ENCODE measurements at places on chromosomes 12 and 14. TPM values are rescaled to one million over a fixed set of nuclear protein-coding genes. Genes with fewer than 3 reads are reported as not detected.

B4GALNT1 gene
- 2.9 TPM for total RNA-seq

MYL2 gene
- not detected for total RNA-seq

NELL2 gene
- 67.0 TPM for total RNA-seq

- no peak overlapping the region for H3K27ac ChIP-seq
- no peaks in the 10 kb centered on the region for H3K4me1 ChIP-seq
- peaks cover 4% of the 10 kb centered on the region for H3K36me3 ChIP-seq
- no peaks in the 10 kb centered on the region for H3K27me3 ChIP-seq
These were observed 12.6 kb downstream of the NEDD1 start for GRCh38 chr12:96919510-96920210.

DNA sequence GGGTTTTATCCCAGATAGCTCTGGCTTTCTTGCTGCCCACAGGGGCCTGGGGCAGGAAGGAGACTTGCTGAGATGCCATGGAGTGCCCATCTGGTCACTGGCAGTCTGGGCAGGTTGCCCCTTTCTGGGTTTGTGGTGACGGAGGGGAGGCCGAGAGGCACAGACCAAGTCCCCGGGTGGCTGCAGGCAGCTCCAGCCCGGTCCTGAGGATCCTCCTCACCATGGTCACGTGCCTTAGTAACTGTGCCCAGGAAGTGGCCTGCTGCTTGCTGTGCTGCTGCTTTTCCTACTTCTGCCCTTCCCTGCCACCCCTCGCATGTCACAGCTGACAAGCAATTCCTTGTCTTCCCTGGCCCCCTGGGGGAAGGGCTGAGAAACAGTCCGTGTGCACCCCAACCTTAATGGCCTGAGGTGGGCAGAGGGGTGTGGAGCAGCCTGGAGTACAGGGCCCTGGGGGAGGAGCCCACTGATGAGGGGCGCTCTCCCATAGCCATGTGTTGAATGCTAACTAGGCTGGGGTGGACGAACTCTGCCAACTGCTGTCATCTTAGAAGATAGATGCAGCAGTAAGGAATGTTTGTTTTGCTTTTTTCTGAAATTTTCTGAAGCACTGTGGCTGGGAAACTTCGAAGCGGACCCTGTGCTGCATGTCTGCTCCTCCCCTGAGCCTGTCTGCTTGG is 54.9 kb upstream of the SRSF5 start:
- no peaks in the 10 kb centered on the region for H3K27me3 ChIP-seq
- peaks cover 19% of the 10 kb centered on the region for H3K4me1 ChIP-seq
- DNase-seq, result no peak
- no peak overlapping the region for H3K4me3 ChIP-seq
- peaks cover 26% of the 10 kb centered on the region for H3K36me3 ChIP-seq

- no peak overlapping the region for H3K27ac ChIP-seq
- peaks cover 10% of the 10 kb centered on the region for H3K4me1 ChIP-seq
- H3K36me3 ChIP-seq, result peaks cover 39% of the 10 kb centered on the region
- H3K4me3 ChIP-seq, result no peak overlapping the region
- no peak for DNase-seq
These were observed 34.4 kb downstream of the RAD52 start for GRCh38 chr12:915090-915489.

DNA sequence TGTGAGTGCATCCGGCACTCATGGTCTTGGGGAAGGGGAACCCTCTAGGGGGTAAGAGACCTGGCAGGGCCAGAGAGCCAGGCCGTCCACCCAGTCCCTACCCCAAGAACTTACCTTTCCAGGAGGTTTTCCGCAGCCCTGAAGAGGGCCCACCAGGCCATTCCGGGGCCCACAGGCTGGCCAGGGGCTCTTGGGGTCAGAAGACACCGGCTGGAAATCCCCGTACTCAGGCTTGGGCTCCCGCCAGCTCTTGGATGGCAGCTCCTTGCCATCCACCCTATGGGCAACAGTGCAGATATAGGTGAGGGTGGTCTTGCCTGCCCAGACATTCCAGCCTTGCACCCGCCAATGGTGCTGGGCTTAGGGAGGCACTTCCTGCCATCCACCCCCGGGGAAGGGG is 34.6 kb downstream of the NCKAP5L start:
- H3K36me3 ChIP-seq, result no peaks in the 10 kb centered on the region
- no peaks in the 10 kb centered on the region for H3K27me3 ChIP-seq
- no peak for DNase-seq
- no peak overlapping the region for H3K27ac ChIP-seq
- no peak overlapping the region for H3K4me3 ChIP-seq
- no peaks in the 10 kb centered on the region for H3K4me1 ChIP-seq

DNA sequence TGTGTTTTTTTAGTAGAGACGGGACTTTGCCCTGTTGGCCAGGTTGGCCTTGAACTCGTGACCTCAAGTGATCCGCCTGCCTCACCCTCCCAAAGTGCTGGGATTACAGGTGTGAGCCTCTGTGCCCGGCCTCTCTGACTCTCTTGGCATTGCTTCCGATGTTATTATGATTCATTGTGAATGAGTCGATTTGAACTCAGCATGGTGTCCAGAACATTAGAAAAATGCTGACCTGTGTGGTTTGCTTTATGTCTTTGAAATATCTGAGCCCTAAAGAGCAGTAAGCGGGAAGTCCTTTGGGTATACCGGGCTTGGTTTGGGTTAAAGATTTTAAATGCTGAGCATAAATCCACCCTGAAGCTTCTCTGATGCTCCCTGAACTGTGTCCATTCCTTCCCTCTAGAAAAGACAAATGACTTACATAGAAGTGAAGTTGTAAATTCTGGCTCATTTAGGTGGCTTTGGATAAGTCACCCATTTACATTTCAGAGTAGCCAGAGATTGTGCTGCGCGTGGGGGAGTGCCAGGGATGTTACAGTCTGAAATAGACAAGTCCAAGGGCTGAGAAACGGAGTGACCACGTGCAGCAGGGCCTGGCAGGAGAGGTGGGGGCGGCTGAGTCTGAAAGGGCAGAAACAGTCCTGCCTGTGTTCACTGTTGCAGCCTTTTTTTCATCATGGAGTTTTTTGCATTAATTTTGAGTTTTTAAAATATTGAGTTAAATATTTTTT is 39.6 kb downstream of the SLC15A4 start:
- peaks cover 8% of the 10 kb centered on the region for H3K4me1 ChIP-seq
- H3K4me3 ChIP-seq, result no peak overlapping the region
- no peaks in the 10 kb centered on the region for H3K36me3 ChIP-seq
- H3K27me3 ChIP-seq, result no peaks in the 10 kb centered on the region
- no peak overlapping the region for H3K27ac ChIP-seq

DNA sequence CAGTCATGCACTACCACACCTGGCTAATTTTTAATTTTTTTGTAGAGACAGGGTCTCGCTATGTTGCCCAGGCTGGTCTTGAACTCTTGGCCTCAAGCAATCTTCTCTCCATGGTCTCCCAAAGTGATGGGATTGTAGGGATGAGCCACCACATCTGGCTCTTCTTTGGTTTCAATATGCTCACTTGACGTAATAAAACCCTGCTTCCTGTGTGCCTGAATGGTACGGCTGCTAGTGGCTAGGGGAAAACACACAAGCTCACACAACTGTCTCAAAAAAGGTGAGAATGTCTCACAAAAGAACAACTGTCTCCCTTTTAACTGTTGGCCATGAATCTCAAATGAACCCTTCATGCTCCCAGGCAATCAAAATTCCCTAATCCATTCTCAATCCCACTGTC is 15.0 kb downstream of the C1S start:
- H3K27me3 ChIP-seq, result no peaks in the 10 kb centered on the region
- H3K27ac ChIP-seq, result no peak overlapping the region
- H3K36me3 ChIP-seq, result no peaks in the 10 kb centered on the region
- H3K4me3 ChIP-seq, result no peak overlapping the region
- no peak for DNase-seq

KSR2 gene
- total RNA-seq, result 0.11 TPM

- no peak overlapping the region for H3K4me3 ChIP-seq
- no peaks in the 10 kb centered on the region for H3K4me1 ChIP-seq
- no peak overlapping the region for H3K27ac ChIP-seq
- no peaks in the 10 kb centered on the region for H3K27me3 ChIP-seq
- no peak for DNase-seq
- no peaks in the 10 kb centered on the region for H3K36me3 ChIP-seq
These were observed 93.9 kb downstream of the FAR2 start for GRCh38 chr12:29242921-29243431.

GPR84 gene
- total RNA-seq, result 0.16 TPM

KCNK10 gene
- not detected for total RNA-seq

DNA sequence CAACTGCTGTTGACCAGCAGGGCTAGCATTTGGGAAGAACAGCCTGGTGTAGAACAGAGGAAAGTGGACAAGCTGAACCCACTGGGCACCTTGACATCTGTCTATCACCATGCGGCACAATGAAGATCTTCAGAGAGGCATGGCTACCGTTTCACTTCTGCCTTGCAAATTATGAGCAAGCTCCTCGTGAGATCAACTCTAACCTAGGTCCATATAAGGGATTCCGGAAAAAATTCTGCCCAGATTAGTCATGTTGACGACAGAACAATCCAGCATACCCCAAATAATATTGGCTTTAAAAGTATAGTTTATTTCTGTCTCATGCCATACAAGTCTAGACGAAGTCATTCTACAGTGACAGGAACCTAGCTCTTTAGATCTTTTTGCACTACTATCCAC is 91.6 kb upstream of the ATF7IP start:
- no peak overlapping the region for H3K27ac ChIP-seq
- DNase-seq, result no peak
- no peaks in the 10 kb centered on the region for H3K36me3 ChIP-seq
- H3K4me1 ChIP-seq, result no peaks in the 10 kb centered on the region

RND1 gene
- 2.6 TPM for total RNA-seq

NTF3 gene
- total RNA-seq, result not detected

TAS2R7 gene
- not detected for total RNA-seq

TMEM132D gene
- not detected for total RNA-seq

RAPGEF3 gene
- 0.95 TPM for total RNA-seq

LYZ gene
- 8.7 TPM for total RNA-seq

DNA sequence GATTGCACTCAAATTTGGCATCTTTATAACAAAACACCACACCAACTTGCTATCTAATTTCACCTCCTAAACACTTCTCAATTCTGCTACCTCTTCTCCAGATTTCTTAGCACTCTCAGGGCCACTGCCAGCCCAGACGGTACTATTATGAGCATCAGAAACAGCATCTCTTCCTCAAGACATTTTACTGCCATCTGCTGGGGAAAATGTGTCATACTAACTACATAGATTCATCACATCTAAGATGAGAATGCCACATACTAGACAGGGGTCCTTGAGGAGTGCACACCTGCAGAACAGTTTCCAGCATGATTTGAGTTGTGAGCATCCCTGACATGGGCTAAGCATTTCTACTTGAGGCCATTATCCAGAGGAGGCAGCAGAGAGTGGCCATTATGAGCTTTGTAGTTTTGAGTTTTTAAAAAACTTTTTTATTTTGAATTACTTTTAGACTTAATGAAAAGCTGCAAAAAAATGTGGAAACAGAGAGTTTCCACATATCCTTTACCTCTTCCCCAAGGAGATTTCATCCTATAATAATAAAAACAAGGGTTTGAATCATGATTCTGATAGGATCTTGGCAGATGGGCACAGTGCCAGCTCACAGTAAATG is 15.1 kb upstream of the GRIP1 start:
- no peak overlapping the region for H3K27ac ChIP-seq
- DNase-seq, result no peak
